ENCODE measurements at places on chromosomes 6 and 20.

GRCh38 chr6:93447874-93448273, 28.5 kb upstream of the EPHA7 start:
- DNase-seq: no peak

- no peak for DNase-seq
These were observed 44.4 kb downstream of the RNF144B start for GRCh38 chr6:18431581-18431980.

- no peak for DNase-seq
These were observed 177.2 kb upstream of the RNF24 start for GRCh38 chr20:4192378-4193068.

- no peak for DNase-seq
These were observed 88.5 kb upstream of the SIM1 start for GRCh38 chr6:100553243-100553642.

DNA sequence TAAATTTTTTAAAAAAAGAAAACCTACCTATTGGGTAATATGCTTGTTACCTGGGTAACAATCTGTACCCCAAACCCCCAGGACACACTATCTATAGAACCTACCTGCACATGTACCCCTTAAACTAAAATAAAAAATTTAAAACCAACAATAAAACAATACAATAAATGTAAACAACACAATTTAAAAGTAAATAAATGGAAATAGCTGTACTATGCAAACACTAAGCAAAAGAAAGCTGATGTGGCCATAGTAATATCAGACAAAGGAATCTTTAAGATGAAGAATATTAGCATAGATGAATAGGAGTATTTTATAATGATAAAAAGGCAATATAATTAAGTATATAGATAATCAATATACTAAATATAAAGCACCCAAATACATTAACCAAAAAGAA, 50.3 kb downstream of the ROS1 start:
- no peak for DNase-seq

GRCh38 chr20:290084-290831, at the start of gene C20orf96:
Gene C20orf96 (minus strand): TSS chr20:290750. CDS start chr20:290610, 140 bp downstream.
- DNase-seq: peak; percentile 87

DNA sequence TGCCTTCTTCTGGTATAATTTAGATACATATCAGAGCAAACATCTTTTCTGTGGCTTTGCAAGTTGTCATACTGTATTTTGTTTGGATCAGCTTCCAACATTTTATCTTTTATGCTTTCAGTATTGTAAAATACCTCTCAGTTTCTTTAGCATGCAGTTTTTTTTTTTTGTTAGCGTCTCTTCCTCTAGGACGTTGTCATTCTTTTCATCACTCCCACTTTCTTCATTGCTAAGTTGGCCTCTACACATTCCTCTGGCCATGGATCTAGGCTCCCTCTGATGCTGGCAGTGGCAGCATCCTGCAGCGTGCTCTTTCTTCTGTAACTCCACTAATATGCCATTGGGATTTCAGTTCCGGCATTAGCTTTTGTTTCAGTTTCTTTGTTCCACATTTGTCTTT, 21.7 kb downstream of the RPRD1B start:
- no peak for DNase-seq

- DNase-seq: no peak
These were observed 5.3 kb upstream of the UBD start for GRCh38 chr6:29564875-29565274.

GRCh38 chr6:46393161-46393939, 97.9 kb downstream of the RCAN2 start:
- no peak for DNase-seq

- DNase-seq: no peak
These were observed 120.9 kb upstream of the IFNGR1 start for GRCh38 chr6:137339929-137340559.

DNA sequence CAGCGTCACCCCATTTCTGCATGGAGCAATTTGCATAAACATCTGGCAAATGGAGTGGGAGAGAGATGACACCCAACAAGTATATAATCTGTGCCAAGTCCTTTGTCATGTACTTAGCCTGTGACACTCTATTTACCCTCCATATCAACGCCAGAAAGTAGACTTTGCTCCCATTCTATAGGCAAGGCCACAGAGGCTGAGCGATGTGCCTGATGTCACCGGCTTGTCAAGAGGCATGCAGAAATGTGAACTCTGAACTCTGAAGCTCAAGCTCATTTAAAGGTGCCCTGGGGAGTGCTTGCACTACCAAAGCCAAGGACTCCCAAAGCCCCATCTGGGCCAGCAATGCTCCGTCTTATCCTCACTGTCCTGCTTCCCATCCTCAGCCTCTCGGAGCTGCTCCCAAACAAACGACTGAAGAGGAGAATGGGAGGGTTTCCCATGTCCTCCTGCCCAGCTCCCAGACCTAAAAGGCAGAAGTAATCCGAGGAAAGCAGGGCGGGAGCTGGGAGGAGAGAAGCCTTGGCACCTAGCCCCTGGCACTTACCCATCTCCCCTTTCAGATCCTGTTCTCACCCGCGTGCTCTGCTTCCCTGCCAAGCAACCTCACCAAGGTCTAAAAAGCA, 9.2 kb downstream of the CPNE5 start:
- DNase-seq: no peak

- DNase-seq: no peak
These were observed 71.9 kb downstream of the TMEM170B start for GRCh38 chr6:11609324-11610071.

DNA sequence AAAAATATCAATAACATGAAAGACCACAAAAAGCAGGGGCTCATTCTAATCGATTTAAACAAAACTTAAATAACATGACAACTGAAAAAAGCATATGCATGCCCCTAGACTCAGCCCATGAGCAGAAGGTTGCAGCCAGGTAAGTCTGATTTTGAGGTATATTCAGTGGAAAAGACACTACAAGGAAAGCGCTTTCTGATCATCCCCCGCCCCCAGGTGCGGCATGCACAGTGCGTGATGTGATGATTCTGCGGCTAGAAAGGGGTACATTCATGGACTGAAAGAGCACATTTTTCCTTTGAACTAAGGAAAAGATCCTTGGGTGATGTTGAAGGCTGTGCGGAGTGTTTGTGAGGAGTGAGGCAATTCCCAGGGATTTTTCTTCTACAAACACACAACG, 16.9 kb upstream of the FOXC1 start:
- DNase-seq: no peak

DNA sequence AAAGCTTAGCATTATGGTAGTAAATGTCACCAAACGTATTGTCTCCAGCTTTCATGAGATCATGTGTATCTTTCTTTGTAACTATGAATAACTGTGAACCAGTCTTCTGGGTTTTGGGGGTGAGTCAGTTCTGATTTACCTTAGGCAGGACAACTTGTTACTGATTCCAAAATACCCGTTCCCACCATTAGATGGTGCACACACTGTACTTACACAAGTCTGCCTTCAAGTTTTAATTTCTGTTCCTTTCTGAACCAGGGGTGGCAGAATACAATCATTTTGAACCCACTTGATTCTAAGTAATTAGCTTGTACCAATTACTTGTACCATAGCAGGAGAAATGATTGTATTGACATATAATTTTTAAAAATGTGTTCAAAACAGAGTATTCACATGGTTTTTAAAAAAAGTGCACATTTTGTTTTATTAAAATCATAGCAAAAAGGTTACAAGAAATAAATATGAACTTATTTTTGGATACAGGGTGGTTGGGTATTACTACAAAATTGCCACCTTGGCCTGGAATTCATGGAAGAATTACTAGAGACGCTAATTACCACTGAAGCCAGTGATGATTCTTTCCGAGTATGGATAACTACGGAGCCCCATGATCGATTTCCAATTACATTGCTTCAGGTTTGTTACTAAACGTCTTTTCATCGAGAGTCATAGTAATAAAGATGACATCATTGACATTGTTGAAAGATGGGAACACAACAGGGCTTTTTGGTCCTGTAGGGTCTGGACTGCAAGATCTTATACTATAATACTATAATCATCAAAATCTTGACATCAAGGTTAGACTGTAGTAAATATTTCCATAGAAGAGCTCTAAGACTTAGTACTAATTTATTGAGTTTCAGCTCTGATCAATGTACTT, 75.2 kb upstream of the GLP1R start:
- DNase-seq: peak; percentile 47

GRCh38 chr6:21109391-21110178, 484.0 kb upstream of the SOX4 start:
- DNase-seq: no peak

- DNase-seq: no peak
These were observed 104.0 kb downstream of the ISM1 start for GRCh38 chr20:13325033-13325432.

DNA sequence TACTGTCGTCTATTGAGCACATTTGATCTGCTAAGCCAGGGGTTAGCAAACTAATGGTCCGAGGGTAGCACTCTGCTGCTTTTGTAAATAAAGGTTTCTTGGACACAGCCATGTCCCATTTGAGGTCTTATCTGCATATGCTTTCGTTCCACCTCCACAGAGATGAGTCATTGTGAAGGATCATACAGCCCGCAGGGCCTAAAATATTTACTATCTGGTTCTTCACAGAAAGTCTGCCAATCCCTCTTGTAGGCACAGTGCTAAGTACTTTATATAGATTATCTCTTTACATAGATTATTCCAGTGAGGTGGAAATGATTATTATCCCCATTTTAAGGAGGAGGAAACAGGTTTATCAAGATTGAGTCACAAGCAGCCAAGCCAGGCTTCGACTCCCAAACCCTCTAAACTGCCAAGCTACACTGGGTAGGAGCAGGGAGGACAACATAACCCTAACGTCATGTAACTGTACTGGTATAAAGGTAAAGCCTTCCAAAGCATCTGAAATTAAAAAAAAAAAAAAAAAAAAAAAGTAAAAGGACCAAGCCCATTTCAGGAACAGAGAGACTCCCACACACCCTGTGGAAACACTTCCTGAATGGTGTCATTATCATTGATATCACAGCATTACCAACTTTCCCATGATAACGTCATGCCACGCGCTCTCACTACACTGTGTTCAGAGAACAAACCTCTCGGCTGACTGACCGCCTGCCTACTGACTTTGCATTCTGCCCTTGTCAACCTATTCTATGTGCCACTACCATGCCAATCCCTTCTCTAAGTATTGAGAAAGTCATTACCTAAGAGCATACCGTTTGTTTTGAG, 101.0 kb downstream of the KIF16B start:
- no peak for DNase-seq

DNA sequence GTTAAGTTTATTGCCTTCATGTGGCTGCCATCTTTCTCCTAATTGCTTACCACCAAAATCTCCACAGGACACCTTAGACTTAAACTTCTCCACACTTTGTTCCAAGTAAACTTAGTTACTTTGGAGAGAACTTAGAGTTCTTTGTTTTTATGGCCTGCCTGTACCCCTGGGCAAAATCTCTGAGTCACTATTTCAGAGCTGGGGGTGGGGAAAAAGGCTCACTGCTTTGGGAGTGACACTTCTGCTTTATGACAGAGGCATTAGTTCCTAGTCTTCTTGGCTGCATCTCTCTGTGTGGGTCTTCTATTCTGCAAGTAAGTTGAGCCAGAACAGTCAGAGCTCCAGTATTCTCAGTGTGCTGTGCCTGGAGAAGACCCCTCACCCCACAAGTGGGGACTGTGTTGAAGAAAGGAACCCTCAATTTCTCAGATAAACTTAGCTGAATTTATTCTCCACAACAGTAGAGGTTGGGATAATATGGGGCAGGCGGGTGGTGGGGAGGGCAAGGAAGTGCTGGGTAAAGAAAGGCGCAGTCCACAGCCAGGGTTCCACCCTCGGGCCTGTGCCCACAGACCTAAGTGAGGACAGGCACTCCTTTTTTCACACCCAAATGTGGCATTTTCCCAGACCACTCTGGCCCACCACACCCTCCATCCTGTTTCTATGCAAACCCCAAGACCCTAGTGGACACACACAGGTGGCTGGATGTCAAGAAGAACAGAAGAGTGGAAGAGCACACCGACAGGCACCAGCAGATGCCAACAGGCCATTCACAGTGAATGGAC, 636.6 kb upstream of the MAN1A1 start:
- no peak for DNase-seq

DNA sequence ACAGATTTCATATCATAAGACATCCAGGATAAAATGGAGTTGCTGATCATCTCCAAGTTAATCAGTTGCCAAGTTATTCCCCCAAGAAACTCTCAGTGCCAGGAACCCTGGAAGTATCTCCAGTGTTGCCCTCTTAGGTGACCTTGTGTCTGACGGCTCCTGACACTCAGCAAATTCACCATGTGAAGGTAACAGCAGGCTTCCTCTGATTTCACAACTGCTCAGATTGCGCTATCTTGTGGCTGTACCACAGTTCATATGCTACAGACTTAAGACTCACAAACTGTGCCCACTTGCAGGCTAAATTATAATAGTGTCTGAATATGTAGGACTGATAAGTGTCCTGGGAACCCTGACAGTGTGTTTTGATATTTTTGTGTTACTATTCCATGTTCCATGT, 186.6 kb upstream of the OPRM1 start:
- no peak for DNase-seq

- DNase-seq: no peak
These were observed 30.5 kb downstream of the SPDEF start for GRCh38 chr6:34525431-34526175.

DNA sequence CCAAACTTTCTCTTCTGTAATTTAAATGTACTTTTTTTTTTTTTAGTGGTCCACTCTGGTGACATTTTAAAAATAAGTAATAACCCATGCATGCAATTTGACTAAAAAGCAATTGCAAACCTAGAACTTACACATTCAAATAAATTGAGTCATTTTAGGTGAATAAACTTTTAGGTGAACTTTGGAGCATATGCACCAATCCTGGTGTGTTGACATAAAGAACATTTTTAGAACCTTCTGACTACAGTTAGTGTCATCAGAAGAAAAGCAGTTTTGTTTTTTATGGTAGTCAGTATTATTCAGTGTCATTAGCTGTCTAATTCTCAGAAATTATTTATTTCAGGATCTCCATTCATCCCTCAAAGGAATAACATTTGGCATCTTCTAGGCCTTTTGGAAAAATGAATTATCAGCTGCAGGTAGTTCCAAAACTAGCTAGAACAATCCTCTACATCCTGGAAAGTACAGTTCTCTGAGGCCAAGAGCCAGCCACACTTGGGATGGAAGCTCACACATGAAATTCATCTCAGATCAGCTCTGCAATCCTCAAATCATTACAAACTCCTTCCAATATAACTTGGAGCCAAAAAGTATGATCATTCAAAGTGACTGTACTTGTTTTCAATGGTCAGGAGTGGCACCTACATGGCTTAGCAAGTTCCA, 38.5 kb upstream of the SIM1 start:
- no peak for DNase-seq
